ENCODE measurements at places on chromosomes 12 and 14. TPM values are rescaled to one million over a fixed set of nuclear protein-coding genes. Genes with fewer than 3 reads are reported as not detected.

- H3K4me3 ChIP-seq = no peak overlapping the region
- no peaks in the 10 kb centered on the region for H3K27me3 ChIP-seq
- no peak overlapping the region for H3K27ac ChIP-seq
- H3K4me1 ChIP-seq = no peaks in the 10 kb centered on the region
- DNase-seq = no peak
Observed at GRCh38 chr14:91521061-91521640, 11.0 kb upstream of the PPP4R3A start.

DNA sequence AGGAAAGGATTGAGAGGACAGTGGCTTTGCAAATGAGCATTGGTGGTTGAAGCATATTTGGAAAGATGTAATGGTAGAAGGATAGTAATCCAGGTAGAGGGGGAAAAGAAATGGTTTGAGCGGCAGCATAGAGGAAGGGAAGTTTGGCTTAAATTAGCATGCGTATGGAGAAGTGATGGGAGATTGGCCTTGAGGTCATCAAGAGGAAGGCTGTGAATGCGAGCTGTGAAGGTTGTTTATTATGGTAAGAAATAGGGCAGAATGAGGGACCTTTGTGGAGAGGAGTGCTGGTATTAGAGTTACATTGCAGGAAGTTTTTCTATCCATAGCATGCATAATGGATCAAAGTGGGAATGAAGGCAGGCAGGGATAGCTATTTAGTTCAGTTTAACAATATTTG lies 162.1 kb downstream of the TMTC2 start:
- no peak for DNase-seq
- no peaks in the 10 kb centered on the region for H3K4me1 ChIP-seq
- H3K4me3 ChIP-seq = no peak overlapping the region
- no peaks in the 10 kb centered on the region for H3K36me3 ChIP-seq
- H3K27me3 ChIP-seq = no peaks in the 10 kb centered on the region

DNA sequence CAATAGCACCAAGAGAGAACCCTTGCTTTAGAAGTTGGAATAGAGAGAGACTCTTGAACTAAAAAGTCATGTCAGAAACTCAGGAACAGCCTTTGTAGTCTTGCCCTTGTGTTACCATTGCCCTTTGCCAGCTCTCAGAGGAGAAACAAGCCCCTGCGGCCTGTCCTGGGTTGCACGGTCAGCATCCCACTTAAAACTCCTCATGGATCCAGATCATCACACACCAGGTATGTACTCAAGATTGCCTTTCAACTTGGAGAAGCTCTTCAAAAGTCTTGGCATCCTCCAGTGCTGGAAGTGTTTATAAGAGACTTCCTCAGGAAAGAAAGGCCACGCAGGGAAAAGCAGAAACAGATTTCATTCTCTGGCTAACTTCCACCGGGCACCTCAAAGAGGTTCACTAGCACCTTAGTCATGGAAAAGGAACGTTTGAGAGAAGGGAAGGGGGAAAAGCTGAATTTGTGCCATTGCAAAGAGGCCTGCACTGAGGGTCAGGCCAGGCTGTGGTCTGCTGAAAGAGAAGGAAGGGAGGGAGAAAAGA lies 594.2 kb downstream of the MED13L start:
- no peak for DNase-seq
- H3K27me3 ChIP-seq = peaks cover 10% of the 10 kb centered on the region
- H3K36me3 ChIP-seq = no peaks in the 10 kb centered on the region
- H3K4me1 ChIP-seq = no peaks in the 10 kb centered on the region

DNA sequence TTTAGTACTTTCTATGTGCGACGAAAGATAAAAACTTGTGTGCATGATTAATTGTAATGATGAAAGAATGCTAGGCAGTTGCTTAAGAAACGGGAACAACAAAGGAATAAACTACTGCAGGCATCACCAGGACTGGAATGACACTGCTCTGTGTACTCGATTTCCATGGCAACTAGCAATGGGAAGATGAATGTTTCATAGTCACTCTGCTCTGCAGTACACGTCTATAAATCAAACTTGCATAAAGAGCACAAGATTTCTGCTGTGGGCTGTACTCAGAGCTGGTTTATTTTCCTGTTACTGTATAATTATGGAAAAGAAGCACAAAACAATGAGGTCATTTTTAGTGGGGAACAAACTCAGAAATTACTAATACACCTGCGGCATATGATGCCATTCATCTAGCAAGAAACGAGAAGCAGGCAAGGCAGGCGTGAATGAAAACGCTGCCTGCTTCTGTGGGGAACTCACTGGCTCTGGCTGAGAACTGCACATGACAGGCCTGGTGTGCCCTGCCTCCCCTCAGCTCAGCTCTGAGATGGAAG lies 41.8 kb downstream of the EFCAB11 start:
- H3K36me3 ChIP-seq = no peaks in the 10 kb centered on the region
- no peak overlapping the region for H3K4me3 ChIP-seq
- H3K4me1 ChIP-seq = peaks cover 26% of the 10 kb centered on the region

- H3K27me3 ChIP-seq = no peaks in the 10 kb centered on the region
- peaks cover 1% of the 10 kb centered on the region for H3K4me1 ChIP-seq
- H3K4me3 ChIP-seq = no peak overlapping the region
- H3K36me3 ChIP-seq = no peaks in the 10 kb centered on the region
- H3K27ac ChIP-seq = no peak overlapping the region
- DNase-seq = peak; percentile 94
Observed at GRCh38 chr12:60266381-60266852, 670.6 kb downstream of the SLC16A7 start.

DNA sequence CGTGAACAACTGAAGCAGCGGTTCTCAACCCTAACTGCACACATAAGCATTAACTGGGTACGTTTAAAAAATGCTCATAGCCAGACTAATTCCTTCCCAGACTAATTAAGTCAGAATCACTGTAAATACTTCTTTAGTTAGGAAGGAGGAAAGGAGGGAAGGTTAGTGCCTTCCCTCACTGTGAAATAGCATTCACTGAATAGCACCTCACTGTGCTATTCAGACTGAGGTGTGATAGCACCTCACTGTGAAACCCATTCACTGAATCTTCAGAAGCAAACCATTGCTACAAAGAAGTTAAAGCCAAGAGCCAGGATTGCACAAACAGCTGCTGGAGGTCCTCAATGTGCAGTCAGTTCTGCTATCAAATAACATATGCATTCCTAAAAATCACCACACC lies 58.8 kb downstream of the RTN1 start:
- H3K27ac ChIP-seq = no peak overlapping the region
- no peak overlapping the region for H3K4me3 ChIP-seq
- H3K4me1 ChIP-seq = no peaks in the 10 kb centered on the region
- no peaks in the 10 kb centered on the region for H3K27me3 ChIP-seq

GRCh38 chr12:54159140-54159539 lies 29.6 kb downstream of the SMUG1 start:
- peaks cover 62% of the 10 kb centered on the region for H3K27me3 ChIP-seq
- DNase-seq = no peak
- H3K27ac ChIP-seq = no peak overlapping the region
- no peaks in the 10 kb centered on the region for H3K36me3 ChIP-seq
- no peaks in the 10 kb centered on the region for H3K4me1 ChIP-seq

DNA sequence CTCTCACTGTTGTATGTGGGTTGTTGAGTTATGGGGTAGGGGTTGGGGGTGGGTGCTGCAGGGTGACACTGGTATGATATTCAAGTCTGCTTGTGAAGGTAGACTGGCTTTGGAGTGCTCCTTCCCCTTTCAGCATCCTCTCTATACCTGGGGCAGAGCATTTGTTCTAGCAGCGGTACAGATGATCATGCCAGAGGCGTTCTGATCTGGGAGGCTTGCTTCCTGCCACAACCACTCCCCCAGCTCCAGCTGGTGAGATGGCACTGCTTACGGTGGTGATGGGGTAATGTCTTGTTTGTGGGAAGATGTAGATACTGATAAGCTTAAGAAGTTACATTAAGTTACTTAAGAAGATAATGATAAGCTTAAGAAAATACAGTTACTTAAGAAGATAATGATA lies 131.8 kb downstream of the ERC1 start:
- H3K4me1 ChIP-seq = no peaks in the 10 kb centered on the region
- peaks cover 2% of the 10 kb centered on the region for H3K36me3 ChIP-seq
- H3K27me3 ChIP-seq = no peaks in the 10 kb centered on the region
- H3K27ac ChIP-seq = no peak overlapping the region
- no peak overlapping the region for H3K4me3 ChIP-seq
- no peak for DNase-seq

DNA sequence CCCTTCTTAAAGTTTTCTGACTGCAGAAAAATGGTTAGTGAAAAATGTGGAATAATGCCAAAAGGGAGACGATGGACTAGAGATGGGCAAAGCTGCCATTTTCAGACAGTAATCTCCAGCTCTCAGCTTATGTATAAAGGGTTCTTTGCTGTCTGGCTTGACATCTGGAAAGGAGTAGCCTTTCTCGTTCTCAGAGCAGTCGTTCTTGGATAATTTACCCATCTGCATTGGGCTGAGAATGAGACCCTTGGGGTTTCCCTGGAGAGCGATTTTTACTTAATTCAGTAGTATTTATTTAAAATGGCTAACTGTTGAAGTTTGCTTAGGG lies 1.2 kb downstream of the NUDT4 start:
- peak overlapping the region; percentile 98 for H3K4me3 ChIP-seq
- peaks cover 12% of the 10 kb centered on the region for H3K4me1 ChIP-seq
- peaks cover 2% of the 10 kb centered on the region for H3K36me3 ChIP-seq

DNA sequence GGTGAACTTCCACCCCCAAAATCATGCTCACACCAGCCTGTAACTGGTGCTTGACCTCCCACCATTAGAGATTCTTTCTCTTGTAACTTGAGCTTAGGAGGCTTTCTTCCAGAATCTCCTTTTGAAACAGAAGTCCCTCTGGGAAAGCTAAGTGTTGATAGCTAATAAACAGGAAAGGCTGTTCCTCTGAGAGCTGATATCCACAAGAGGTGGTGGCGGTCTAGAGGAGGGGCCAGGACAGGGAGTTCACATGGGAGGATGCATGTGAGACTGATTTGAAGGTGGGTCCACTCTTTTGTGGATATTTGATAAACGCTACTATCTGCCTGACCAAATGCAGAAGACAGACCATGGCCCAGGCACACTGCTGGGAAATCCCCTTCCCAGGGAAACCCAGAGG lies 10.2 kb upstream of the PRMT8 start:
- DNase-seq = no peak
- H3K4me1 ChIP-seq = no peaks in the 10 kb centered on the region
- no peak overlapping the region for H3K27ac ChIP-seq
- H3K4me3 ChIP-seq = no peak overlapping the region

GRCh38 chr14:105116451-105117256 lies 51.4 kb upstream of the GPR132 start:
- no peak overlapping the region for H3K27ac ChIP-seq
- no peak overlapping the region for H3K4me3 ChIP-seq
- H3K27me3 ChIP-seq = peaks cover 42% of the 10 kb centered on the region
- H3K36me3 ChIP-seq = no peaks in the 10 kb centered on the region
- DNase-seq = no peak
- H3K4me1 ChIP-seq = no peaks in the 10 kb centered on the region

DNA sequence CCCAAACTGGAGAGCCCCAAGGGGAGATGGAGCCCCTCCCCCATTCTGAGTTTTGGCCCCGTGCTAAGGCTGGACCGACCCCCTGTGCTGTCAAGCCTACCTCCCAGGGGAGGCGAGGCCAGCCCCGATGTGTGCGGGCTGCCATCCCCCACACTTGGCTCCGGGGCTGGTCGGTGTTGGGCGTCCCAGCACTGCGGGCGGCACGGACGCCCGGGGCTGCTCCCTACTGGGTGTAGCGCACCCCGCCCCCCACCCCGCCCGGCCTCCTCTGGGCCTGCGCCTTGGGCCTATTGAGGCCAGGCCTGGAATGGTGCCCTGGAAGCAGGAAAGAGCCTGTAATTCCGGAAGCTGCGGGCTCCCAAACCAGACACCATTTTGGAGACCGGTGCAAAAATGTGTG lies 2.6 kb downstream of the DCAF4 start:
- no peak overlapping the region for H3K4me3 ChIP-seq
- DNase-seq = no peak
- H3K4me1 ChIP-seq = no peaks in the 10 kb centered on the region
- H3K27me3 ChIP-seq = no peaks in the 10 kb centered on the region
- H3K36me3 ChIP-seq = no peaks in the 10 kb centered on the region

- no peak overlapping the region for H3K27ac ChIP-seq
- H3K4me1 ChIP-seq = no peaks in the 10 kb centered on the region
- no peak for DNase-seq
Observed at GRCh38 chr12:16119618-16120415, 157.7 kb downstream of the SLC15A5 start.

DNA sequence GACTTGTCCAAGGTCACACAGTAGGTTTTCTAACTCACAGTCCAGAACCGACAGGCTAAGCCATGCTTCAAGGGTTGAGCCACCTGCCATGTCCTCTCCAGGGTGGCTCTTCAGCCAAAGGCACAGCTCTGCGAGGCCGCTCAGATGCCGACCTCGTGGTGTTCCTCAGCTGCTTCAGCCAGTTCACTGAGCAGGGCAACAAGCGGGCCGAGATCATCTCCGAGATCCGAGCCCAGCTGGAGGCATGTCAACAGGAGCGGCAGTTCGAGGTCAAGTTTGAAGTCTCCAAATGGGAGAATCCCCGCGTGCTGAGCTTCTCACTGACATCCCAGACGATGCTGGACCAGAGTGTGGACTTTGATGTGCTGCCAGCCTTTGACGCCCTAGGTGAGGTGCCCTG lies 12.7 kb upstream of the OAS2 start:
- no peaks in the 10 kb centered on the region for H3K36me3 ChIP-seq
- no peaks in the 10 kb centered on the region for H3K27me3 ChIP-seq
- H3K4me3 ChIP-seq = no peak overlapping the region
- H3K4me1 ChIP-seq = no peaks in the 10 kb centered on the region

The SRGAP1 gene
- 10.2 TPM for polyA plus RNA-seq

The TMPRSS12 gene
- not detected for polyA plus RNA-seq

The OAS2 gene
- not detected for polyA plus RNA-seq

The EFS gene
- polyA plus RNA-seq = 11.6 TPM

The GLIPR1L1 gene
- polyA plus RNA-seq = not detected

All from IMR-90 (cell line).